ENCODE measurements at places on chromosomes 3 and 15. TPM values are rescaled to one million over a fixed set of nuclear protein-coding genes. Genes with fewer than 3 reads are reported as not detected.

DNA sequence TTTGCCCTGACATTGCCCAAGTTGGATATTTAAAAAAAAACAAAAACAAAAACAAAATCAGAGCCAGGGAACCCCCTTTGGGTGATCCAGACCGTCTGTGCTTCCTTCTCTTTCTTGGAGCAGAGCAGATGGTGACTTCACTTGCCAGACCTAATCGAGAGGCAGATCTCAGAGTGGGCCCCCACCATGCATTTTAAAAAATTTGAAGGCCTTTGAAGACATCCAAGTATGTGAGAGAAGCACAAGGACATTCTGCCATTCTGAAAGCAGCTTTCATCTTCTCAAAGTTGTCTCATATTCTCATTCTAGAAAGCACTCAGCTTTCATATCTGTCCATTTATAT is 93.3 kb downstream of the SV2B start:
- no peak for DNase-seq

- no peak for DNase-seq
Observed at GRCh38 chr3:17339132-17339575, 403.3 kb downstream of the TBC1D5 start.

GRCh38 chr3:126121632-126122031 is 37.7 kb upstream of the SLC41A3 start:
- no peak for DNase-seq

- DNase-seq, result no peak
Observed at GRCh38 chr3:29503958-29504357, 223.1 kb downstream of the RBMS3 start.

DNA sequence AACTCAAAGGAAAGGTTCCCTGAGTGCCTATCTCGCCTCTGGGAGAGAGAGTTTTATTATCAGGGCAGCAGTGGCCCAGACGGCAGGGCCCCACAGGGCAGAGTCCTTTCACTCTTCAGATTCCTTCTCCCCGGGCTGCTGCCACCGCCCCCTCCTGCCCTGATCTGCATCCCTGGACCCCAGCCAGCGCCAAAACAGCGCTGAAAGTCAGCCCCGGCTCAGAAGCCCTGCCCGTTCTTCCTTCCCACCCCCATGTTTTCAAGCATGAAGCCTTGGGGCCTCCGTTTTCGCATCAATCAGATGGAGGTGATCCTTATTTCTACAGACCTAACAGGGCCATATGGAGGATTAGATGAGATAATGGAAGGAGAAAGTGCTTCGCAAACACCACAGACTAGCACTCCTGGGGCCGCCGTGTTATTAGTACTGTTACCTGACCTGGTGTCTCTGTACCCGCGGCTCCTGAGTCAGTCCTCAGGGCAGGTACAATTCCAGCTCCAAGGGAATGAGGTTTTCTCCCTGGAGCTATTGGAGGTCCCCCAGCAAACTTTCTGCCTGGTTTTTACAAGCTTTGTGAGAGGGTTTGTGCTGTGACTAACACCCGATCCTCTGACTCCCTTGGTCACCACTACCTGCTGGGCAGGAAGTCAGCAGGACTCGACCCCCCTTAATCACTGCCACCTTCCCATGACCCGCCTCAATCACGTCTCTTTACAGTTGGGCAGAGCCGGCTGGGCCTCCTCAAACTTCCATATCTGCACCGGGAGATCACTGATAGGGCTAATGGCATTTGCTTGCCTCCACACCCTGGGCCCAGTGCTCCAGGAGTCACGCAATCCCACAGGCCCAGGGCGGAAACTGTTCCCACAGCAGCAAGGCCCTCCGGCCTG is 39.5 kb upstream of the TSEN2 start:
- DNase-seq, result peak; percentile 68

DNA sequence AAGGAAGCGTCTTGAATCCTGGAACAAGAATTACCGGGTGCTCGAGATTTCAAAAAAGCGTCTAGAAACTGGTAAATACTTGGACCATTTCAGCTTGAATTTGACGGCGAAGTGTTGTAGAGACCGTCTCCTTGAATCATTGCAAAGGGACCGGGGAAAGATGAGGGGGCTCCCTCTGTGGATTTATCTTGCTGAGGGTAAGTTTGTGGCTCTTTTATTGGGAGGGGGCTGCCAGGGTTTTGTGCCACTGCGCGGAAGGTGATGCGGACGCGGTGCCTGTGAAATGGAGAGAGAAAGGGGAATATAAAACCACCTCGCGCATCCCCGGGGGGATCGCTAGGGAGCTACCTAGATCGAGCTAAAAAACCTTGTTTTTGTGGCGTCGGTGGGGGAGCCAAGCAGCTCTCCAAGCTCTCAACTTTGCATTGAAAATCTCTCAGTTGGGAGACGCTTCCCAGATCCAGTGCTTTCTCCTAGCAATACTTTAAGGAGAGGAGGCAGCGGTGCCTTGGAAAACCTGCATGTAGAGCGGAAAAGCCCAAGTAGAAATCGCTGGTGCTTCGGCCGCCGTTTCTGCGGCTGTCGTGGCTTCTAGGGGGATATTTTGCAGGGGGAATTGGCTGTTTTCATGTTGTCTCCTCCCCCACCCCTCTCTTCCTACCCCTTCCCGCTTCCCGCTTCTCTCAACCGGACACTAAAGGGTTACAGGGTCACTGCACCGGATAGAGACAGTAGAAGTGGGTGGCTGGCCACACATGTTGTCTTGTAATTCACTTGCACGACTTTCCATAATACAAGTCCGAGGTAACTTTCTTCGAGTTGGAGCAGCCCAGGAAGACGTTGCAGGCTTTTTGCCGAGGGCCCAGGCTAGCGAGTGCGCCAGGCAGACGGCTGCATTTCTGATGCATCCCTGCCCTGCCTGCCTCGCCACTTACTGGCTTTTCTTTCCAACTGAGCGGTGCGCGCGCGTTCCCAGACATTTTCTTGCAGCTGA is 187.6 kb downstream of the NLGN1 start:
- peak; percentile 76 for DNase-seq

DNA sequence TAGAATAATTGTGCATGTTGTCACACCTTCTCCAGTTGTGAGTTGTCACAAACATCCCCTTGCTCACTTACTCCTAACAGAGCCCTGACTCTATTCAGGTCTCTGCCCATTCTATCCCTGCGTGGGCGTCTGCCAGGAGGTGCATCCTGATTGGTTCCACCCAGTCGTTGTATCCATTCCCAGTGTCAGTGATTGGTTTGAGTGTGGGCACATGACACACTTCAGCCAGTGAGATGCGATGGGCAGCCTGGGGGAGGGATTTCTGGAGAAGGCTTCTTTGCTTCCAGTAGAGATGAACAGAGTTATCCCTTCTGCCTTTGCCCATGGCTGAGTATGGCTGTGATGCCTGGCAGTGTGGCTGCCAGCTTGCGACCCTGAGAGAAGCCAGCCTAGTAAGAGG is 18.7 kb downstream of the PXYLP1 start:
- DNase-seq, result no peak

DNA sequence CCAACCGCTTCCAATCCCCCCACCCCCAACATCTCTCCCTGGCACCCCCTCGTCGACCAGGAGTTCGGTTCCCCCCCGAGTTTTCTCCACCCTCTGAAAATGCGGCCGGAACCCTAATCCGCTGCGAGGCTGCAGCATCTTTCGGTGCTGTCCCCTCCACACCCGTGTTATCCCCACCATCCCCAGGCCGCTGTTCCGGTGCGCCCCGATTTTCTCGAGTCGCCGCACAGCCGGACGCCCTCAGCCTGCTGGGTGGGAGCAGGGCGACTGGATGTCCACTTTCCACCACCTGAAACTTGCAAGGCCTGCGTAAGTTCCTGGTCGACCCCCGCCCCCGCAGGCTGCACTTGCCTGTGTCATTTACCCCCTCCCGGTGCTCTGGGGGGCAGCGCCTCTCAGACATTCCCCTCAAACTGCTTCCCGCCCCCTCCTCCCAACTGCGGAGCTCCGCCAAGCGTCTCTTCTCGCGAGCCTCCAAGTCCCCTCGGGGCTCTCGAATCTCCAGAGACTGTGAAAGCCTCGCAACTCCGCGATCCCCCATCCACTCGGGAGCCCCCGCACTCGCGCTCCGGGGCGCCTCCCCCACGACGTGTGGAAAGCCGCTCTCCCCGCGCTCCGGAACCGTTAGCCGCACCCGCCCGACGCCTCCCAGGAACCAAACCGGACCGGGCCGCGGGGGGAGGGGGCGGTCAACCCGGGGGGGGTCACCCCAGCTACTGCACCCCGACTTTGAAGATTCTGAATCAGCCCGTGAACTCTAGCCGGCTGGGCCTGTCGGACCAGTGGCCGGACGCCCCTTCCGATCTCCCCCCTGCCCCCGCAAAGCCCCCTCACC is 566 bp downstream of the ETV5 start:
- peak; percentile 86 for DNase-seq

DNA sequence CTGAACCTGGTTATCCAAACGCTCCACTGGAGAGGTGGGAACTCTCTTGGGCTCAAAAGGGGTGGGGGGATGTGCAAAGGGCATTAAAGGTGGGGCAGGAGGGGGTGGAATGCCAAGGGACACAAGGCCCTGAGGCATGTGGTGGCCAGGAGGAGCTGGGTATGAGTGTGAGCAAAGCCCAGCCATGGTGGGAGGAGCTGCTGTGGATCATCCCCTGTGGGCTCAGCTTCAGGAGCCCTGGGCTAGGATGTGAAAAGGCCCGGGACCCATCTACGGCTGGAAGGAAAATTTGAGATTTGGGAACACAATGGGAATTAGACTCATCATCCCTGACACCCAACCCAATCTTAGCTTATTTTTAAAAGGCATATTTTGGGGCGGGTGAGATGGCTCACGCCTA is 33.3 kb downstream of the MGLL start:
- no peak for DNase-seq

MON1A gene
- polyA plus RNA-seq, result 8.5 TPM

CLCN2 gene
- 2.7 TPM for polyA plus RNA-seq

ARL8B gene
- polyA plus RNA-seq, result 58.9 TPM

ZNF620 gene
- polyA plus RNA-seq, result 2.0 TPM

DUOX1 gene
- polyA plus RNA-seq, result 70.5 TPM

LRTM1 gene
- polyA plus RNA-seq, result not detected

LRRC2 gene
- polyA plus RNA-seq, result 0.09 TPM

STARD9 gene
- polyA plus RNA-seq, result 9.3 TPM

CHRFAM7A gene
- polyA plus RNA-seq, result 1.1 TPM

All from lung (tissue), 17 donors.